ENCODE measurements at places on chromosomes 16 and 17.
A peak's percentile ranks its signal among the peaks of the same experiment; 100 is the strongest.

- DNase-seq, result no peak
Observed at GRCh38 chr16:5649762-5650743, 552.5 kb upstream of the EEF2KMT start.

DNA sequence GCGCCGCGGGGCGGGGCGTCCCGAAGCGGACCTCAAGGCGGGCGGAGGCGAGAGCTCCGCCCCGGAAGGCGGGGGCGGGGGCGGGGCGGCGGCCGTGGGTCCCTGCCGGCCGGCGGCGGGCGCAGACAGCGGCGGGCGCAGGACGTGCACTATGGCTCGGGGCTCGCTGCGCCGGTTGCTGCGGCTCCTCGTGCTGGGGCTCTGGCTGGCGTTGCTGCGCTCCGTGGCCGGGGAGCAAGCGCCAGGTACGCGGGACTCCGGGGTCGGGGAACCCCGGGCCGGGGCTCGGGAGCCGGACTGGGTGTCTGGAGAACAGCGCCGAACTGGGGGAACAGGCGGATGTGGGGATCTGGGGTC is at the start of gene TNFRSF12A:
Gene TNFRSF12A, plus strand, starts transcription at position 122 of the 357 bp plus-strand sequence. Its CDS starts 30 bp downstream, at position 152.
- no peak for DNase-seq

DNA sequence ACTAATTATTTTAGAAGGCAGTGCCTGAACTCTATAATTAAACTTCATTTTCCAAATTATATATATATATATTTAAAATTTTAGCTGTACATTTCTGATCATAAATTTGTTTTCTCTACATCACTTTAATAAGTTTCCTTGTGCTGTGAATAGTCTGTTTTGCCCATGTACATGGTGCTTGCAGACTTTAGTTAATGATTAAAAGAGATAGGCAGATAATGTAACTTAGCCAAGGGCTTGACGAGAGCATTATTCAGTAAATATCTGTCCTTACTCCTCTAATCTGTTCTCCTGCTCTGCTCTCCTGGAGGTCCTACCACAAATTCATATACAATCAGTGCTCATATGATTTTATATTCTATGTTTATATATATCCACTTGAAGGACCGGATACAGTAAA is 595.2 kb upstream of the KIF2B start:
- DNase-seq, result no peak

- DNase-seq, result no peak
Observed at GRCh38 chr17:79905832-79906231, 66.6 kb upstream of the CBX4 start.

GRCh38 chr16:4915226-4915761 is 21.7 kb downstream of the PPL start:
- no peak for DNase-seq

DNA sequence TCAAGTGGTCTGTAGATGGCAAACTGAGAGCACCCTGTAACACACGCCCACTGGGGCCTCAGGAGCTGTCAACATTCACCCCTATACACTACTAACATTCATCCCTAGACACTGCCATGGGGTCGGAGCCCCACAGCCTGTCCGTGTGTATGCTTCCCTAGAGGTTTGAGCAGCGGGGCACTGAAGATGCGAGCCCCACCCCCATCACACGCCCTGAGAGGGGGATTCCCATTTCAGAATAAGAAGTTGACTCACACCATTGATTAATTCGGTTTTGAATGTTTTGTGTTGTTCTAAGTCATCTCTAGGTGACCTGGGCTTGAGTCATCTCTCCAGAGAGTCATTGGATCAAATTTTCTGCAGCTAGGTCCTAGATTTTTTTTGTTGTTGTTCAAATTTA is 37.3 kb upstream of the MMD start:
- DNase-seq, result no peak

- no peak for DNase-seq
Observed at GRCh38 chr16:4241928-4242283, at the start of gene SRL. Gene SRL, minus strand, starts transcription at chr16:4242080. Its CDS starts 13 bp downstream, at chr16:4242067.

DNA sequence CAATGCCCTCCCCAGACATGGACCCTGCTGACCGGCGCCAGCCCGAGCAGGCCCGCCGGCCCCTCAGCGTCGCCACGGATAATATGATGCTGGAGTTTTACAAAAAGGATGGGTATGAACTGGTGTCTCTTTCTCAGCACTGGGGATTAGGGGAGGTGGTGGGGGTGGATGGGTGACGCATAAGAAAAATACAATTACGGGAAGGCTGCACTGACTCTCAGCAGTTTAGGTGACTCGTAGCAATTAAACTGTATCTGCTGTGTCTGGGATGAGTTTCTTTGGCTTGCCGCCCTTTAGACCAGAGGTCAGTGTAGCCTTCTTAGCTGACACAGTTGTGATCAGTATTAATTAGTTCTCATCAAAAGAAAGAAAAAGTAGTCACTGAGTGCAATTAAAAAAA is 59.0 kb downstream of the ELAC2 start:
- no peak for DNase-seq

GRCh38 chr16:87350681-87351319 is 32.8 kb downstream of the FBXO31 start:
- no peak for DNase-seq

DNA sequence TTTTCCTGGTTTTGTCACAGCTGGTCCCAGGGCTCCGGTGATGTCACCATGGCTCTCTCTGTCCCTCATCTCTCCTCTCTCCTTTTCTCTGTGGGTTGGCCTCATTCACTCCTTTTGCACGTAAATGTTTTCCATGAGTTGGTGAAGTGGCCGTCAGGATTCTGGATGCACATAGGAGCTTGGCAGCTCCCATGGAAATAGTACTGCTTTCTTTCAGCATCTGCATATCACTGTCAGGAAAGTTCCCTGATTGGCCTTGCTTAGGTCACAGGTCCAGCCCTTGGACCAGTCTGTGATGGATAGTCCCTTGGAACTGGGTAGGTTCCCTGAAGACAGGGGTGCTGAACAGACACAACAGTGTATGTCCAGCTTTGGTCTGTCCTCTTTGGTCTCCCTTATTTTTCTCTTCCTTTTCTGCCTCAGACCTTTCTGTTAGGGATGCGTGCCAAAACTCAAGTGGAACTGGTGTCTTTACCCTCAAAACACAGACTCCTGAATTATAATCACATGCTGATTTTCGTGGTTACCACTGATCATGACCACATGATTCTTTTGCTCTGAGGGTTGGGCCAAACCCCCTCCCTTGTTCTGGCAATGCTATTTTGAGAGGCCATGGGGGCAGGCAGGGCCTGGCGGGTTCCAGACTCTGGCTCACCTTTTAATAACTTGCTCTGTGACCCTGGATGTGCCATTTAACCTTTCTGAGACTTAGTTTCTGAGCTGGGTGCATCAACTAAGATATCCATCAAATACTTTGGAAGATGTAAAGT is 99.0 kb downstream of the MSI2 start:
- DNase-seq, result no peak

DNA sequence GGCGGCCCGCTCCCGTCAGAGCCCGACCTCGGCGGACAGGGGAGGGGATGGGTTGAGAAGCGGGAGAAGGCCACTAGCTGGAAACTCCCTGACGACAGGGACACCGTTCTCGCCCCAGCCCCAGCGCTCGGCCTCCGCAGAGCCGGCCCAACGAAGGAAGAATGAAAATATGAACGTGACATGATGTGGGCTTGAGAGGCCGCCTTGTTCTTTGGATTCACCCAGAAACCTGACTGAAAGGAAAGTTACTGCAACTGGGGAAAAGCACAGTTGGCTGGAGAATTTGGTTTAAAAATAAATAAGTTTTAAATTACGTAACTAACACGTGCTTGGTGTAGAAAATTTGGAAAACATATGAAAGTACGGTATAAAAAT is 21.1 kb downstream of the NPTX1 start:
- DNase-seq, result no peak

DNA sequence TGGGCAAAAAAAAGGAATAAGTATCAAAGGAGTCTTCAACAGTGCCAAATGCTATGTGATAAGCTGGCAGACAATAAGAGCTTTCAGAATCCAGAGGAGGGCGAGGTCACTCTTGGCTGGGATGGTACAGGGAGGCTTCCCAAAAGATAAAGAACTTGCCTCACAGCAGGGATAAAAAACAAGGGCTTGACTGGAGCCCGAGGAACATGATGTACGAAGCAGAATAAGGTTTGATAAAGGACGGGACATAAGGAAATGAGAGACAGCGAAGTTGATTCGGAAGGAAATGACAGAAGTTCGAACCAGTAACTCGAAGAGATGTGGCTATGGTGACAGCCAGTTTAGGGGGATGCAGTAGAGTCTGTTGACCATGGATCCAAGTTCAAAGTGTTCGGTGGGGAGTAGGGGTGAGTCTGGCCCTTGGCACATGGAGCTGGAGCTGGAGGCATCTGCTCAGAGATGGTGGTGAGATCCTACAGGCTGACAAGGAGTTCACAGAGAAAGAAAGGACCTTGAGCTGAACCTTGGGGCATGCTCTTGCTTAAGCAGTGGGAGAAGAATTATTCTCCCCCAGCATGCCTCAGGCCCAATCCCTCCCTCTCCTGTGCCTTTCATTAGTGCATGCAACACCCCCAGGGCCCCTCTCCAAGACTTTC is 137.6 kb upstream of the RCVRN start:
- no peak for DNase-seq

GRCh38 chr16:28597692-28598261 is 927 bp upstream of the SULT1A2 start:
- no peak for DNase-seq

- DNase-seq, result no peak
Observed at GRCh38 chr17:4759776-4760236, 11.9 kb upstream of the TM4SF5 start.

- DNase-seq, result no peak
Observed at GRCh38 chr17:42027590-42027889, 7.7 kb downstream of the NKIRAS2 start.

DNA sequence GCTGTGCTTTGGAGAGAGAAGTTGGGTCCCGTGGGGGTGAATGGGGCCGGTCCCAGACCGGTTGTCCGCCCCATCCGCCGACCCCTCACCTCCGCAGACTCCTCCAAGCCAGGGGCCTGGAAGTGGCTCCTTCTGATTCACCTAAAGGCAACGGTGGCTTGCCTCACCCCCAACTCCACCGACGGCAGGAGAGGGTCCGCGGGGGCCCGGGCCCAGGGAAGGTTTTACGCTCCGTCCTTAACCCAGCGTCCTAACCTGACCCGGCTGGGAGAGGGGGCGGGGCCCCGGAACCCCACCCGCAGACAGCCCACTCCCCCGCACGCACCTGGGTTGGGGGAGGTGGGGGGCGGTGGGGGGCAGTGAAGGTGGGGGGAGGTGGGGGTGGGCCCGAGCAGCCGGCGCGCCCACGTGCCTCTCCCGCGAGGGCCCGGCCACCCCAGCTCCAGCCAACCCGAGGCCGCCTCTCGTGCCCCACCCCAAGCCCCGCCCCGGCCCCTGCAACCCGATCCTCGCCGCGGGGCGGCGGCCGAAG is 12.7 kb upstream of the CD300A start:
- DNase-seq, result peak; percentile 39

GRCh38 chr17:37813751-37814150 is 68.9 kb upstream of the HNF1B start:
- DNase-seq, result no peak

DNA sequence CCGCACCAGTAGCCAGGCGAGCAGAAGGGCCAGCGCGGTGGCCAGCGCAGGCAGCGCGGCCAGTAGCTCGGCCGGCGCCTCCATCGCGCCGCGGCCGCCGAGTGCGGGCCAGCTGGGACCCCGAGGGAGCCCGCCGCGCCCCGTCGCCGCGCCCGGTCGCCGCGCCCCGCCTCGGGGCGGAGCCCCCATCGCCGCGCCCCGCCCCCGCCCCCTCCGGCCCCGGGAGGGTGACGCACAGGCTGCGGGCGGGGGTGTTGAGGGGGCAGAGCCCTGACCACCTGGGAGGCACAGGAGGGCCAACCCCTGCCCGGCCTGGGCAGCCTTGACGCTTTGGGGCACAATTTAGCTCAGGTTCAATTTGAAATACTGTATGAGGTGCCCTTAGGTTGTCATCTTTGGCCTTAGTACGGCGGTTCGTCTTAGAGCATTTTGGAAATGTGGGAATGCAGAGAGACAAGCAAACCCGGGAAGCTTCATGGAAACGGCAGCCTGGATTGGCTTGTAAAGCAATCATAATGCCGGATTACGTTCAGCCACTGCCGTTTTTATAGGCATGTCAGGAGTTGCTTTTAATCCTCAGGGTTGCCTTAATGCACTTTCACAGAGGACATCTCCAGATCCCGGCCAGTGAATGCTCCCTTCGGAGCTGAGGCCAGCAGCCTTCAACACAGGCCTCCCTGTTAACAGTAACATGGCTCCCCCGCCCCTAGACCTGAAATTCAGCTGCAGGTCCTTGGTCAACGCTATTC is at the start of gene MXRA7:
Gene MXRA7, minus strand, starts transcription at position 103 of the 749 bp plus-strand sequence. Its CDS starts 19 bp downstream, at position 84.
- DNase-seq, result no peak

DNA sequence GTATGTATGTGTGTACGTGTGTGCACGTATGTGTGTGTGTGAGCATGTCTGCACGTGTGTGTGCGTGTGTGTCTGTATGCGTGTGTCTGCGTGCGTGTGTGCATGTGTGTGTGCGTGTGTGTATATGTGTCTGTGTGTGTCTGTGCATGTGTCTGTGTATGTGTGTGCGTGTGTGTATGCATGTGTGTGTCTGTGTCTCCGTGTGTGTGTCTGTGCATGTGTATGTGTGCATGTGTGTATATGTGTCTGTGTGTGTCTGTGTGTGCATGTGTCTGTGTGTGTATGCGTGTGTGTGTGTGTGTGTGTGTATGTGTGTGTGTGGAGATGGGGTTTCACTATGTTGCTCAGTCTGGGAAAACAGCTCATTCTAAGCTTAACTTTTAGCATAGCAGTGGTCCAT is 43.9 kb downstream of the ATP2C2 start:
- no peak for DNase-seq

DNA sequence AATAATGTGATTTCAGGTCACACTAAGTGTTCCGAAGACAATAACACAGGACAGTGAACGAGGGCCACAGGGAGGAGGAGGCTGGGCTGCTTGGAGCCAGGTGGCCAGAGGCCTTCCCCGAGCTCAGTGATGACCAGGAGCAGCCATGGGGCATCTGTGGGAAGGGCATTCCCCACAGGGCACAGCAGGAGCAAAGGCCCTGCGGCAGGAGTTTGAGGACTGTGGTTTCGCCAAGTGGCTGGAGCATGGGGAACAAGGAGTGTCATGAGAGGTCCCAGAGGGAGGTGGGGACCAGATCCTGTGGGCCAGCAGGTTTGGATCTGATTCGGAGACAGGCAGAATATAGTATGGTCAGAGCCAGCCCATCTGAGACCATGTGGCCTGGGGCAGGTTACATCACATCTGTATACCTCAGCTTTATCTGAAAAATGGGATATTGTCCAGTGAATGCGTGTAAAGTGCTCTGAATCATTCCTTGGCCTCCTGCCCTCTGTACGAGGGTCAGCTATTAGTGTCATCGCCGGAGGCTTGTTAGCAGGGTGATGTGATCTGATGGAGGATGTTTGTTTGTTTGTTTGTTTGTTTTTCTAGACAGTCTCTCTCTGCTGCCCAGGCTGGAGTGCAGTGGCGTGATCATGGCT is 176.8 kb downstream of the KATNIP start:
- no peak for DNase-seq

DNA sequence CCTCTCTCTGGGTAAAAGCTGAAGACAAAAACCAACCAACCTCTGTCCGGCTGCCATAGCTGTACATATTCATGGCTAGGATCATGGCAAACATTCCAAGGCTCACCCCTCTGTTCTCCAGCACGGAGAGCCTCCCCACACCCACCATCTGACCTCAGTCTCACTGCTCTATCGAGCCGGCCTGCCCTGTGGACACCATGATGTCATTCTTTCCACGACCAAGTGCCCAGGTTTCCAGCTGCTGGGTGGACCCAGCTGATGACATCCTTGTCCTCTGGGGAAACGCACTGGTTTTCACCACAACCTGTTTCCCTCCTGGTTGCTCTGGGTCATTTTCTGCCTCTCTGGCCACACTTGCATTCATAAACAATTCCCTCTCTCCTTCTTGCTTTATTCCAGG is 67.7 kb downstream of the NDEL1 start:
- no peak for DNase-seq

Measured in NCI-H2081 treated with DMSO at 0.1 percent for 48 hours (cell line).